ENCODE measurements at places on chromosomes 2 and 18.
A peak's percentile ranks its signal among the peaks of the same experiment; 100 is the strongest.

- DNase-seq: no peak
Measured at GRCh38 chr2:167980439-167980838, 267.0 kb downstream of the STK39 start.

GRCh38 chr2:207779523-207779922, 9.8 kb upstream of the FZD5 start:
- no peak for DNase-seq

DNA sequence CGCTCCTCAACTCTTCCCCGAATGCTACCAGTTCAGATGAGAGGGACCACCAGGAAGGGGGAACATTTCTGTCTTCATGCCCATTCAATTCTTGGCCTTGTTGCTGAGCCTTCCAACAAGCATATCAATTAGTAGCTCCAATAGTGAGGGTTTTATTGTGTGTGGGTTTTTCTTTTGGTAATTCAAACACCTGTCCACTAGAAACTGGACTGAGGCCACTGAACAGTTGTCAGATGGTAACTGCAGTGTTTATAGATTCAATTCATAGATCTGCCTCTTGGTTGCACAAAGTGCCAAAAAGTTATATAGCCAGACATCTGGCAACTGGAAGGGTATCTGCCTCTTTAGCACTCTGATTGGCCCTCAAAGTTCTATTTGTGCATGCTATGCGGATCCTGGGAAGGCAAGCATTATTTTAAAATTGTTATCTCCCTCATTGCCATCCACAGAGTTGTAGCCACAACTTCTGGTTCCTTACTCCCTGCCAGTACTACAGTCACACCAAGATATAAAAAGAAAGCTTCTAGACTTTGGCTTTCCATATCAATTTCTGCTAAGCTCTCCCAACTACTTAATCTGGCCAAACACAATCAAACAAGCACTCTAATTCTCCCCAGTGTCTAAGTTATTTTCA, 83.3 kb upstream of the ZNF521 start:
- no peak for DNase-seq

DNA sequence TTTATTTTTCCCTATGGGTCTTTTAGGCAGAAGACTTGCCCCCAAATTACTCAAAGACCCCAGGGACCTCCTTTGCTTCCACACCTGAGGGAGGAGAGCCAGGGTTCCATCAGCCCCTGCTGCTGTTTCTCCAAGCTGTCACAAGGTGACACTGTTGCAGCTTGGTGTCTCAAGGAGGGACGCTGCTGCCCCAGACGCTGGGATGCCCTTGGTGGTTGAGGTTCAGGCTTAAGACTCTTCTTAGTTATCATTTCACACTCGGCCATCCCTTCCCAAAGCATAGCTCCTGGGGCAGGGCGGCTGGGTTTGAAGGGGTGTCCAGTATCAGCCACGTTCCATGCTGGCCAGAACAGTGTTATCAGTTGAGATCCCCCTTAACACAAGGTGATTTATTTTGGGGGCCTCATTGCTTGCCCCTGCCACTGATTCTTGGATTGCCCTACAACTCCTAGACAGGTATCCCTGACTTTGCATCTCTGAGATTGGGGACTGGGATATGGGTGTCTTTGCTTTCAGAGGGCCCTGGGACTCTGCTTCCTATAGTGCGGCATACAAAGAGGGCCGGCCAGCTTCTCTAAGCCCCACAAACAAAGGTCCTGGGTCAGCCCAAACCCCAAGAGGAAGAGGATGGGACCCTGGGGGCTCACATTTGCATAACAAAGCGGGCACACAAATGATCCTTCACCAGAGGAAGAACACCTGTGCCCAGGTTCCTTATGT, 22.7 kb downstream of the GPR55 start:
- peak; percentile 54 for DNase-seq

DNA sequence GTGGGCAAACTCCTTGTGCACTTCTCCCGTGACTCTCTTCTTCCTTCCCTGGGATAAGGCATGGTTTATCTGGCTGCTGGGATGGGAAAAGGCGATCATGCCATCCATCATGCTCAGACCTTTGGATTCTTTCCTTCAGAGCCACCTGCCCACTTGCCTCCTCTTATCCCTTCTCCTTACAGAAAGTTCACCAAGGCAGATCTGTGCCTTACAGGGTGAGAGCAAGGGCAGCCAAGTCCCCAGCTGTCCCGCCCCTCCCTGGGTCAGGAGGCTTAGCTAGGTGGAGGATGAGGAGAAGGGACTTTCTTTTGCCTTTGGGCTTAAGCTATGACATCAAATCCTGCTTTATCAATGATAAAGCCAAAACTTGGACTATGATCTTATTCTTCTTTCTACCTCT, 47.6 kb downstream of the KCNE4 start:
- DNase-seq: no peak

DNA sequence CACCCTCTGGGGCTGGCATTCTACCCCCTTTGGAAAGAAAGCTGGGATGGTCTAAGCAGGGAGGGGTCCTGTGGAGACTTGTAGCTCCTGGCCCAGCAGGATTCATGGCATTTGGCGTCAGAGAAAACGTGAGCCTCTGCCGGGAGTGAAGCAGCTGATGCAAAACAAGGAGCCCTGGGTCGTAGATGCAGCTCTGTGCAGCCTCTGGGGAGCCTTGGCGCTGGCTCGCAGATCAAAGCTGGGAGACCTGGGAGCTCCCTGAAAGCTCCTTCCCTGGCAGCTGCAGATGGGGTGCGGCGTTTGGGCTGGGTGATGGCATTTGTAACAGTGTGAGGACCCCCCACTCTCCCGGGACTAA, 148.3 kb downstream of the KLHL29 start:
- peak; percentile 30 for DNase-seq

GRCh38 chr2:108239786-108240185, at the start of gene SULT1C3:
TSS of gene SULT1C3 (plus strand) at chr2:108239968. CDS start at chr2:108247195, 7,227 bp downstream.
- no peak for DNase-seq

GRCh38 chr2:41903474-41904135, 144.2 kb upstream of the PKDCC start:
- no peak for DNase-seq

- no peak for DNase-seq
Measured at GRCh38 chr2:134295441-134295840, 41.6 kb downstream of the MGAT5 start.

- no peak for DNase-seq
Measured at GRCh38 chr2:17911491-17912260, 33.2 kb downstream of the KCNS3 start.

DNA sequence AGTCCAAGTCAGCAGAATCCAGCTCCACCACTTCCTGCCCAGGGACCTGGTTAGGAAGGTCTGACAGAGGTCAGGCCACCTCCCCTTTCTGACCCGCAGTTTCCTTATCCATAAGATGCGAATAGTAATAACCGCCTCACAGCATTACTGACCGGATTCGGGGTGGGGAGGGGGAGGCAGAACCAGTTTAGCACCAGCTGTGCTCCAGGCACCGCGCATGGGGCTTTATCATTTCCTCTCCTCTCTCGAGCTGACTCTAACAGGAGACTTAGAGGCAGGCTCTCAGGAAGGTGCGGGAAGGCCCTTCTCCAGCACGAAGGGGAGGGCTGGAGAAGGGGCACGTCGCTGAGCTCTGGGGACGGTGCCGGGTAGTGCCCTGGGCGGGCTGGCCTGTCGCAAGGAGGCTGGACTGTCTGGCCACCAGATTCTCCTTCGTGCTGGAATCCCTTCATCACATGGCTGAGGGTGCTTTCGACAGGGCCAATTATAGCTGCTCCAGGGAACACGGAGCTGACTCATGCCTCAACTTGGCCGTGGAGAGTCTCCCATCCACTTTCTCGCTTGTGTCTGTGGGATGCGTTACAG, 5.7 kb downstream of the EHD3 start:
- DNase-seq: no peak

DNA sequence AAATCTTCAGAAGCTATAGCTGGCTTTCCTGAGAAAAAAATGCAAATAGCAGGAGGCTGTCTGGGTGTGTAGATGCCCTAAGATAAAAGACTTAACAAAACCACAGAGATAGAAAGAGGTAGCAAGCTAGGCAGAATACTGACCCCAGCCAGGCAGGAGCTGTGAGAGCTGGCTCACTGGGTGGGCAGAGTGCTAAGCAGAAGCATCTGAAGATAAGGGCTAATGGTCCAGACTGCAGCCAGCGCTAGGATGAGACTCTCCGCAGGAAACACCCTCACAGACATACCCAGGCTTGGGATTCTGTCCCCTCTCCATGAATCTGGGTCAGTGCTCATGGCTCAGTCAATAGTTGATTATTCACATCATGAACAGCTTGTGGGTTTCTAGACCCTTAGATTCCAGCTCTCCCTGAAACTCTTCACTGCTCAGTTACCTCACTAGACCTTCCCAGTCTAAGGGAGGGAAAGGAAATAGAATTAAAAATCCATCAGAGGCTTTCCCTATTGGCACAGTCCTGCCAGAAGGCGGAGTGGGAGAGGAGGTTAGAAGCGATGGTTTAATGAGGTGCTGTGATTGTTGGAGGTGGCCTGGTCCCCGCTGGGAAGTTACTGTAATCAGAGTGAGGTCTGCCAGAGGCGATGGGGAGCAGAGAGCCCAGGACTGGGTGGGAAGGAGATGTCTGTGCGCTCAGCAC, 21.4 kb upstream of the CCBE1 start:
- no peak for DNase-seq

DNA sequence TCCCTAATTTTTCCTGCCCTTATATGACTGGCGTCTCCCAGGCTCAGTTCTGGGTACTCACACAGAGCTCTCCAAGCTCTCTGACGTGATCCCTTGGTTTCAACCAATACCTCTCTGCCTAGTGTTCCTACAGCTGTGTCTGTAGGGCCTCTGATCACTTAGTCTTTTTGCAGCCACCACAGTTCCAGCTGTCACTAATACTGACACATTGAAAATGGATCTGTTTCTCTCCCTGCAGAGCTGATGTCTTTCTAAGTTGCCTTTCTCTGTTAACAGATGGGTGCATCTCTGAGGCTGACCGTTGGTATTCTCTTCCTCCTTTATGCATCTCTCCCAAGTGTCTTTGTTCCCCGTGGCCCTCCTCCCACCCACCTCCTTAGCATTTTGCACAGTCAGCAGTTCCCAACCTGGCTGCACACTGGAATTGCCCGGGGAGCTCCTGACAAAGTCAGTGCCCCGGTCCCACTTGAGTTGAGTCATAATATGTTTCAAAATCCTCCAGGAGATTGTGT, 62.5 kb downstream of the CERS6 start:
- peak; percentile 10 for DNase-seq

DNA sequence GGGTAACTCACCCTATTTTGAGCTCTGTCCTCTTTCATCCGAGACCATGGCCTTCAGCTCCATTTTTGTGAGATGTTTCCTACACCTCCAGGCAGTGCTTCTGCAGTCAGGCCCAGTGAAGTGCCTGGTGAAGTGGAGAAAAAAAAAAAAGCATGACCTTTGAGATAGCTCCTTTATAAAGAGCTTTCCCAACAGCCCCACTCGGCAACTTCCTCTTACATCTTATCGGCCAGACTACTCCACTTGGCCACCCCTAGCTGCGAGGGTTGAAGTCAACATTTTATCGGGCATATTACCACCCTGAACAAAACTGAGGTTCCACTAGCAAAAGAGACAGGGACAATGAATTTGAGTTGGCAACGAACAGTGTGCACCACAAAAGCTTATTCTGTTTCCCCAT, 124.8 kb upstream of the RNF152 start:
- DNase-seq: no peak

DNA sequence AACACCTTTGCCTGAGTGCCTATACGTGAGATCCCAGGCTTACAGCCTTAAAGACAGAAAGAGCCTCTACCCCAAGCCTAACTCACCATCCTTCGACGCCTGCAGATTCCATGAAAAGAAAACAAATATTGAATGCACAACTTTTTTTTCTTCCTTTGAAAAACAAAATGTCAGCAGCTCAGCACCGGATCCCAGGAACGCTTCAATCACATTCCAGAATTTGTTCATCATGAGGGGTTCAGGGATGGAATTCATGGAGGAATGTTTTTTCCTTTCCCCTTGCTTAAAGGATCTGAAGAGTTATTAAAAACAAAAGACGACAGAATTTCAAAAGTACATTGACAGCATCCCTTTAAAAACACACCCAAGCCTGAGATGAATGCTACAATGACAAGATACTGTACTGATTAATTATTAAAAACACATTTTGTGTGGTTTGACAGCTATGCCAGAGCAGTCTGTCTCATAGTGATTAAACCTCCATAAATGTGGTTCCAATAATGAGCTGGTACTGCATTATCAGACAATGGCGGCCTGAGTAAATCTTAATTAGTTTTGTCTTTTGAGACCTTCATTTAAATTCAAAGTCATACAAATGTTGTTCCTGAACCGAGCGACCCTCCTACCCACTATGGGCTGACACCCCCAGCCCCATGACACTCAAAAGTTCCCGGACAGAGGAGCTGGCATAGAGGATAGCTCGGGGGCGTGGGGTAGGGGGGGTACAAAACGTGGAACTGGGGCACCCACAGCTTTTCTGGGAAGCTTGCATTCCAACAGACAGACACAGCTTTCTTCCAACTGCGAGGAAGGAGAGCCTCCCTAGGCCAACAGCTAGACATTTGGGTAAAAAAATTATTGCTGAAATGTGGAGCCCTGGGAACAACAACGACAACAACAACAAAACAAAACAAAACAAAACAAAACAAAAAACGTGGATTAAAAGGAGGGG, 227.5 kb downstream of the TTC32 start:
- DNase-seq: no peak

DNA sequence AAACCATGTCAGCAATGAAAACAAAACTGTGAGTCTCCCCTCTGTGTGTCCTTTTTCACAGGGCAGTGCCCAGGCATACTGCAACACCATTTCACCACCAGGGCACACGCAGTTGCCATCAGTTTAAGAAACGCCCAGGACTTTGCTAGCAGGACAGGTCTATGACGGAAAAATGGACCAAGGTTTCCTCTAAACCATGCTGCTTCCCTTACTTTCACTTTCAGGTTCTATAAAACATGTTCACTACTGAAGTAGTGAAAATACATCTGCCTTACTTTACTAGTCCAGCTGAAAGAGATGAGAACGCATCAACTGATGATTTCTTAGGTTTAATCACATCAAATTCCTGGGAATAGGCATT, 110.5 kb downstream of the TCF4 start:
- no peak for DNase-seq

DNA sequence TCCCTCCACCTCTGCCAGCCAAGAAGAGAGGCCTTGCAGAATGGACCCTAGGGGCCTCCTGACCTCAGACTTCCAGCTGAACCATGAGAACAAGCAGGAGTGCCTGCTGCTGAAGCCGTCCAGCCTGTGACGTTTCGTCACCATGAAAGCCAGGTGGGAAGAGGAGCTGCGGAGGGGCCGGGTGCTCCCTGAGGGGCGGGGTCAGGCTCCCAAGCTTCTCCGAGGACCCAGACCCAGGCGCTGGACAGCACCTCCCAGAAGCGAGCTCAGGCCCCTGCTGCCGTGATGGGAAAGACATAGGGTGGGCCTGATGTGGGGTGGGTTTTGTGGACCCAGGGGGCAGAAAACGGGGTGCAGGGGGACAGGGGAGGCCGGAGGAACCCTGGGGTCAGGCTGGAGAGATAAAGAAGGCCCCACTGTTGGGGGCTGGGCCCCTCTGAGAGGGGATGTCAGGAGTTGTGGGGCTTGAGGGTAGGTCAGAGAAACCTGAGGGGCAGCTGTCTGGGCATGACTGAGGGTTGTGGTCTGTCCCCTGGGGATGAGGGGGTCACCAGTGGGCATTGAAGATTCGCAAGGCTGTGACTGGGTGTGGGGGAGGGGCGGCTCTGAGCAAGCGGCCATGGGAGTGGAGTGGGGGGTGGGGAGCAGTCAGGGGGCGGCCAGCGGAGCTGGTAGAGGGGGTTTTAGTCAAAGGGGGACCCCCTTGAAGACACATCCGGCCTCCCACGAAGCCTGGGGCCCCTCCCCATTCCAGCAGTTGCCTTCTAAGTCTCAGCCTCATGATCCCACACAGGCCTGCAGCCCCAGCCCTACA, 73.4 kb upstream of the ODC1 start:
- peak; percentile 46 for DNase-seq
